ENCODE measurements at places on chromosomes 7 and 10.

DNA sequence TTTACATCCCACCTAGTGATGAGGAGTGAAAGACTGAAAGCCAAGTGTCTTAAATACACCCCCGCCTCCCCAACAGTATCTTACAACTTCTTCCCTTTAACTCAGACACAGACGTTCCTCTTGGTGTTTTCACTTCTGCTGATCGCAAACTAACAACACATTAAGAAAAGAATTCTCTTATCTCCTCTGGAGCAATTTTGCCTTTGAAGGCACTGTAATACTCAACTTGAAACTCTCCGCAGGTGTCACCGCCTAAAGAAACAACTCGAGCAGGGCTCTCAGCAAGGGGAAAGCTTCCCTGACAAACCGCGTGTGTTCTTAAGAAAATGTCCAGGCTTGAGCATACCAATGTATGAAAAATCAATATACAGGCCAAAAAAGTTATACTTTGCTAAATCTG, 452 bp downstream of the SEMA3C start:
- DNase-seq = no peak

DNA sequence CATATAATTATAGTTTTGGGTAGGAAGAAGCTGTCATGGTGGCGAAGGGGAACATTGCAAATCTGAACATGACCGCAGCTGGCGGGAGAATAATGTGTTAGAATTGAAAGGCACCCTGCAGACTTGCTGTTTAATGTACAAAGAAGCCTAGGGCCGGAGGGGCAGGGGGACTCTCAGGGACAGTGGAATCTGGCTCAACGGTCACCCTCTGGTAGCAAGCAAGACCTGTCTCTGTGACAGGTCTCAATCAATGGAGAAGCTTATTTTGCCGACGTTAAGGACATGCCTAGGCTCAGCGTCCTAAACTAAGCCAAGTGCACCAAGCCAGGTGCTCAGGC, 177.3 kb downstream of the NSUN6 start:
- no peak for DNase-seq

- DNase-seq = peak; percentile 76
Measured at GRCh38 chr7:100629117-100629716, 12.1 kb downstream of the TFR2 start.

- DNase-seq = no peak
Measured at GRCh38 chr7:8263048-8263447, 1.1 kb upstream of the ICA1 start.

DNA sequence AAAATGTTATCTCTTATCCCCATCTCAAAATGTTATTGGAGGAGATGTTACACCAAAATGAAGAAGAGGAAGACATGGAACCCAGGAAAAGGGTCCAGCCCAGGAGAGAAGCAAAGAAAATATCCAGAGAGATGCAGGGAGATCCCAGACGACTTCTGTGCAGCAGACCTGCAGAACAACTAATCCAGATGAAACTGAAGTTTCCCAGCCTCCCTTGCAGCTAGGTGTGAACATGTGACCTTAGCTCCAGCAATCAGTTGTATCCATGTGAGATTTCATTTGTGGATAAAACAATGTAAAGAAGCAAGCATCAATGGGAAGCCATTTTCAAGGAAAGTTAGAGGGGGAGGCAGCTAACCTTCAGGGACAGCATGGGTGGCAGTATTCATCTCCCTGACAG, 55.8 kb upstream of the NANOS1 start:
- DNase-seq = no peak

DNA sequence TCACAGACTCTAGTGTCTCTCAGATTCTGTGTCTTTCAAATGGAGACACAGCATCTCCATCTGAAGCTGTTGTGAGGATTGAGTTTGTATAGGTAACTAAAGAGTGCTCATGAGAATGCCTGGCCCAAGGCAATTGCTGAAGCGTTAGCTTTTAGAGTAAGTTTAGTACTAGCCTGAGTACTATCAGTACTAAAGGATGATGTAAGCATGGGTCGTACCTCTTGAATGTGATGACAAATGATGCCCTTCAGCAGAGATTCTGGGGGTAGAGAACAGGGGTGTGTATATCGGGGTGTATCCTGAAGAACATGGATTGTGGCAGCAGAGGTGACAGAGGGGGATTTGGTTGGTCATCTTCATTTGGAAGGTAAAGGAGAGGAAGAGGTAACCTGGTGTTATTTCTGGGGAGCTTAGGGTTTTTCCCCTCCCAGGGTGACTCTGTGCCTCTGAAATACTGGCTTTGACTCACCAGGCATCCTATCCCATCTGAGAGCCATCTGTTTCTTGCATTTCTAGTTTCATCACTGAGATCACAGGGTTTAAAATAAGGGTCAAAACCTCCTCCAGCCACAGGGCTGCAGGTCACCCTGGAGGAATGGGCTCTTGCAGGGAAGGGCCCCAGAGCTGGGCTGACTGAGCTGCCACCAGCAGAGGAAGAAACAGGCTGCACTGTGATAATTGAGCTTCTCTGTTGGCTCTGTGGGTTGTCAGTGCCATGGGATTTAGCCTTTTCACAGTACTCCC, 756.0 kb downstream of the KCNMA1 start:
- DNase-seq = no peak

GRCh38 chr7:47216439-47216838, 365.5 kb downstream of the TNS3 start:
- DNase-seq = no peak

All from glutamatergic neuron (in vitro differentiated cells).